ENCODE measurements at places on chromosomes 1 and 21.

- peak; percentile 58 for DNase-seq
These were observed 19.8 kb upstream of the MUTYH start for GRCh38 chr1:45359882-45360513.

- no peak for DNase-seq
These were observed 63.4 kb downstream of the NPHP4 start for GRCh38 chr1:5928714-5929400.

GRCh38 chr1:22920734-22921451, 51.8 kb downstream of the LACTBL1 start:
- DNase-seq = no peak

GRCh38 chr1:29251164-29252124, 15.1 kb downstream of the PTPRU start:
- no peak for DNase-seq

GRCh38 chr1:58447886-58448285, 98.6 kb downstream of the OMA1 start:
- DNase-seq = no peak

DNA sequence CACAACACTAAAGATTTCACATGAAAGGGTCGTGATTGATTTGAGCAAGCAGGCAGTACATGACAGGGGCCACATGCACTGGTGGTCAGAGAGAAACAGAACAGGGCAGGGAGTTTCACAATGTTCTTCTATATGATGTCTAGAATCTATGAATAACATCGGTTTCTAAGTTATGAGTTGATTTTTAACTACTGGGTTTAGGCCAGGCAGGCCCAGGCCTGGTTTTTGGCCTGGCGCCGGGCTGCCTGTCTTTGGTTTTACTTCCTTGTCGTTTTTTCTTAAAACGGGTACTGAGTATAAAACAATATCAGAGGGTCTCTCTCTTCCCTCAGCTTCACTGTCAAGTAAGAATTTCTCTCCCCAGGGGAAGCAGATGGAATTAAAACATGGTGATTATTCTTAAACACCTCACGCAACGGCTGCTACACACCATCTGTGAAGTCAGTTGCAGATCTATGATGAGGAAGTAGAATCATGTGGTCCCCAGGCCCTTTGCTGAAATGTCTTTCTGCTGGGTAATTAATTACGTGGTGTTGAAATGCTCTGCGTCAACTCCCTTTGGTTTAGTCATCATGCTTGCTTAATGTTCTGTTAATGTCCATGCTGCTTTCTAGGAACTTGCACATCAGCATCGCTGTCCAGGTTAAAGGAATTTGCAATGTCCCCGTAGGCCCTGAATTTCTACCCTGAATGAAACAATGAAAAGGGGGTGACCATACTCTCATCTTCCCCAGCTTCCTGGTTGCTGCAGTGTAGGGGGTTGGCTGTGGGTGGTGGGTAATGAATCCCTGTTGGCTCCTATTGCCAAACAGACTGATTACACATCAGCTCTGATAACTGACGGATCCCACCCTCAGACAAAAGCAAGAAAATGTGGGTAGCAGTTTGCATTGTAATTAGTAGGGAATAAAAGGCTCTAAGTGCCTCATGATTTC, 70.3 kb downstream of the SERINC2 start:
- DNase-seq = no peak

- DNase-seq = no peak
These were observed 68.2 kb downstream of the CLSTN1 start for GRCh38 chr1:9755441-9755995.

DNA sequence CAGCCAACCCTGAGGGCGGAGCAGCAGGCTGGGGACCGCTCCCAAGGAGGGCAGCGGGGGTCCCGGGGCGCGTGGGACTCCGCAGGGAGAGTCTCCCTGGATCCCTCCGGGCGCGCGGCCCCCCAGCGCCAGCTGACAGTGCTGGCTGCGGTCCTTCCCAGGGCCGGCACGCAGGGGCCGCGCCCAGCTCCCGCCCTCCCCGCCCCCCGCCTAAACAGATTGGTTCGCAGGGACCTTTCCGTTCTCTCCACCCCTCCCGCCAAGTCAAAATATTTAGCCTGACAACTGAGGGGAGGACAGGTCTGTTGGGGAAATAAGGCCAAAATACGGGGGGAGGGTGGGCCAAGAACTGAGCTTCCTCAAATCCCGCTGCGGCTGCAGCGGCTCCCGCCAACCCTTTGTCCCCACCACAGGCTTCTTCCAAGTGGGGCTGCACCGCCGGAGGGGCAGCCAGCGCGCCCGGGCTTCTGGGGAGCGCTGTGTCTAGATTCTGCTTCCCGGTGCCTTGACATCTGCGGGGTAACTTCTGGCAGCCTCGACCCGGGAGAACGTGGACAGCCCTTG, at the start of gene INSRR:
Gene INSRR, minus strand, starts transcription at position 159 of the 564 bp plus-strand sequence. CDS start 496 bp downstream, outside the sequence.
- no peak for DNase-seq
